ENCODE measurements at places on chromosomes 5 and 9.

GRCh38 chr5:116360008-116360853, 214.4 kb downstream of the SEMA6A start:
- DNase-seq: no peak

DNA sequence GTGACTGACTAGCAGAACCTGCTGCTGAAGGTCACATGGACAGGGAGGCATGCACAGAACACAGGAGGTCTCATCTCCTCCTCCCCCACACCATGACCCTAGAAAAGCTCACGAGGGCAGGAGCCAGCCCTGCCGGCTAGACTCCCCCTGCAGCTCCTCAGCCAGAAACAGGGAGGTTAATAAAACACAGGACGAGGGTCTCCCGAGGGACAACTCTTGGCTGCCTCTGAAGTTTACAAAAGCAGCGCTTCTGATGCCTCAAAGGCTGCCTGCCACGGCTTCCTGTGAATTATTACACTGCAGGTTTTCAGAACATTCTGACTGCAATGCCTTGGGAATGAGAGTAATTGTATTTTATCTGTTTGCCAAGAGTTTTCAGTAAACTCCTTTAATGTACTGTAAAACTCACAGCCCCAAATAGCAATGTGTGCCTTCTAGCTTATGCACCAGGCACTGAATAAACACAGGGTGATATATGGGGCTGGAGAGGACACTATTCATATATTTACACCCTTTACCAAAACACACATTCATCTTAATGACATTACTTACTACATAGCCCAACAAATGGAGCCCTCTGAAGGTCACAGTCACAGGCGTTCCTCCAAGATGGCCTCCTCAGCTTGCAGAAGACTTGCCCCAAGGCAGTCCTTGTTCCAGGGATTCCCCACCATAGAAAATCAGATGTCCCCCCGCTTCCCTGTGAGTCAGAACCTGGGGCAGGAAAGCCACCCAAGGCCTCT, 83.7 kb downstream of the C5orf15 start:
- DNase-seq: no peak

GRCh38 chr5:14463629-14464028, 118.0 kb upstream of the OTULINL start:
- no peak for DNase-seq

DNA sequence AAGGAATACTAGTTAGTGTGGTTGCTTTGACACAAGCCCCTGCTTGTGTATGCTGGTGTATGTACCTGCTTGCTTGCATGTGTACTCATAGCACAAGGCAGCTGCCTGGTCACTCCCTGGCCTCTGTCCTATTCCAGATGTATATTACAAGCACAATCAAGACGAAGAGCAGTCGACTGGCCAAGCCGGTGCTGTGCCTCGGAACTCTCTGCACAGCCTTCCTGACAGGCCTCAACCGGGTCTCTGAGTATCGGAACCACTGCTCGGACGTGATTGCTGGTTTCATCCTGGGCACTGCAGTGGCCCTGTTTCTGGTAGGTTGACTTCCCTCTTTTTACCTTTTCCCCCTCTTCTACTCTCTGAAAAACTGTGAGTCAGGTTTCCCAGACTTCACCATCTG, 72.1 kb downstream of the BAAT start:
- DNase-seq: no peak

- no peak for DNase-seq
Observed at GRCh38 chr9:111621895-111622480, 9.1 kb upstream of the DNAJC25 start.

DNA sequence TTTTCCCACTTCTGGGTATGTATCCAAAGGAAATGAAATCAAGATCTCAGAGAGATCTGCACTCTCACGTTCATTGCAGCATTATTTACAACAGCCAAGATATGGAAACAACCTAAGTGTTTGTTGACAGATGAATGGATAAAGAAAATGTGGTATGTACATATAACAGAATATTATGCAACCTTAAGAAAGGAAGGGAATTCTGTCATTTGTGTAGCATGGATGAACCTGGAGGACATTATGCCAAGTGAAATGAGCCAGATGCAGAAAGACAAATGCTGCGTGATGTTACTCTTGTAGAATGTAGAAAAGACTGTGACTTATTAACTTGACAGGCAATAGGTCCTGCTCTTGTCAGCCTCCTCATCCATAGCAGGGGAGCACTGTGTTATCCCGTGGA, 31.4 kb downstream of the PPARGC1B start:
- no peak for DNase-seq

DNA sequence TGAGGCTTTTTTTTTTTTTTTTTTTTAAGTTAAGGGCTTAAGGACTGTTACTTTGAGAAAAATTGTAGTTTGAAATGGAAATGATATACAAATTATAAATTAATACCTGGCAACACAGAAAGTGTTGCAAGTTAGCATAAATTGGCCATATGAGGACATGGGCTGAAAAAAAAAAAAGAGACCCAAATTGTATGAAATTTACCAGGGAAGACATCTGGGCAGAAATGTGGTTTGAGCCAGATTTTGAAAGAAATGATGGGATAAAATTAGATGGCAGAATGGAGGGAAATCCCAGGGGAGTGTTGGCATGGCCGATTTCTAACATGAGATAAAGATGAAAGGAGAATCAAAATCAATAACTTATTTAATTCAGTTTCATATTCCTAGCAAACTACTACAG, 472.1 kb downstream of the CTNND2 start:
- DNase-seq: no peak
